ENCODE measurements at places on chromosomes 13 and 19. TPM values are rescaled to one million over a fixed set of nuclear protein-coding genes. Genes with fewer than 3 reads are reported as not detected.

Gene PLK5
- 0.45 TPM for total RNA-seq

Gene FAM98C
- 8.6 TPM for total RNA-seq

Gene LGALS14
- total RNA-seq = 0.77 TPM

Gene MCEMP1
- total RNA-seq = not detected

Gene PNMA8A
- total RNA-seq = 17.3 TPM

Gene NPAS1
- 15.6 TPM for total RNA-seq

Gene A1BG
- 22.0 TPM for total RNA-seq

Gene OR10H1
- total RNA-seq = 0.09 TPM

Gene DCT
- total RNA-seq = not detected

Gene C1QTNF9B
- total RNA-seq = not detected

Gene EMC10
- total RNA-seq = 119 TPM

Gene CTXN1
- 87.2 TPM for total RNA-seq

Gene ZNF628
- total RNA-seq = 12.6 TPM

Gene SULT2A1
- not detected for total RNA-seq

Gene CD22
- total RNA-seq = not detected

Gene APOE
- 2,216 TPM for total RNA-seq

Gene ANKLE1
- 9.9 TPM for total RNA-seq

DNA sequence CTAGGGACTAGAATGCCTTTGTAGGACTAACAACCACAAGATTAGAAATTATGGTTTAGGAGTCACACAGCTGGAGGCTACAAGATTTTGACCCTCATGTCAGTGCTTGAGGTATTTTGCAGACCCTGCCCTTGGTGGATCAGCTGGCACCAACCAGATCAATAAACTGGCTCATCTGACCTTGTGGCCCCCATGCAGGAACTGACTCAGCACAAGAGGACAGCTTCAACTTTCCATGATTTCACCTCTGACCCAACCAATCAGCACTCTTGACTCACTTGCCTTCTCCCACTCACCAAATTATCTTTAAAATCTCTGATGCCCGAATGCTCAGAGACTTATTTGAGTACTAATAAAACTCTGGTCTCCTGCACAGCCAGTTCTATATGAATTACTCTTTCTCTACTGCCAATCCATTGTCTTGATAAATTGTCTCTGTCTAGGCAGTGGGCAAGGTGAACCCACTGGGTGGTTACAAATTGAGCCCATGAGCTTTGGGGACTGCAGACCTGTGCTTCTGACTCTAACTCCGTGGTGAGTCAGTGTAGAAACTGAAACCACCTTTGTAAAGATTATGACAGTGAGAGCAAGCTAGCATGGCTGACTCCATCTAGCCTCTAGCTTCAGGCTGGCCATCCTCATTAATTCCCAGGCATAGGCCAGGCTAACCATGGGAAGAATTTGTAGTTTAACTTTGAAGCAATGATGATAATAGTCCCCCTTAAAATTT lies 33.9 kb upstream of the CEACAM8 start:
- DNase-seq = no peak

- no peak for DNase-seq
Observed at GRCh38 chr19:12938779-12939601, 581 bp downstream of the CALR start.

GRCh38 chr13:106477303-106477702 lies 58.2 kb downstream of the EFNB2 start:
- DNase-seq = no peak

- no peak for DNase-seq
Observed at GRCh38 chr13:41516166-41516565, 58.8 kb downstream of the RGCC start.

DNA sequence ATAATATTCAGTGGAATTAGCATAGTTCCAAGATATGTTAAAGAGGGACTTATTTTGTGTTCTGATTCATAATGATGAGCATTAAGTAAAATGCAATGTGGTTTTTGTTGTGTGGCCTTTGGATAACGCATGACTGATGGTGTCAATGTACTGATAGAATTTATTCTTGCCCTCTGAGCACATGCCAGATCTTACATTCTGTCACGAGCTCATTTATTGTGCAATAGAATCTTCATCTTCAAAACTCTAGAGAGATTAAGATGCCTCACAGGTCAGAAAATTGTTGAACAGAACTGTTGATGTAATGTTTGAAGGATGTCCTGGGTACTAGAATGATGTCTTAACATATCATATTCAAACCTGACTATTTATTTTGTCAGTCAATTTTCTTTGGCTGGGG lies 148.0 kb upstream of the HTR2A start:
- DNase-seq = no peak

DNA sequence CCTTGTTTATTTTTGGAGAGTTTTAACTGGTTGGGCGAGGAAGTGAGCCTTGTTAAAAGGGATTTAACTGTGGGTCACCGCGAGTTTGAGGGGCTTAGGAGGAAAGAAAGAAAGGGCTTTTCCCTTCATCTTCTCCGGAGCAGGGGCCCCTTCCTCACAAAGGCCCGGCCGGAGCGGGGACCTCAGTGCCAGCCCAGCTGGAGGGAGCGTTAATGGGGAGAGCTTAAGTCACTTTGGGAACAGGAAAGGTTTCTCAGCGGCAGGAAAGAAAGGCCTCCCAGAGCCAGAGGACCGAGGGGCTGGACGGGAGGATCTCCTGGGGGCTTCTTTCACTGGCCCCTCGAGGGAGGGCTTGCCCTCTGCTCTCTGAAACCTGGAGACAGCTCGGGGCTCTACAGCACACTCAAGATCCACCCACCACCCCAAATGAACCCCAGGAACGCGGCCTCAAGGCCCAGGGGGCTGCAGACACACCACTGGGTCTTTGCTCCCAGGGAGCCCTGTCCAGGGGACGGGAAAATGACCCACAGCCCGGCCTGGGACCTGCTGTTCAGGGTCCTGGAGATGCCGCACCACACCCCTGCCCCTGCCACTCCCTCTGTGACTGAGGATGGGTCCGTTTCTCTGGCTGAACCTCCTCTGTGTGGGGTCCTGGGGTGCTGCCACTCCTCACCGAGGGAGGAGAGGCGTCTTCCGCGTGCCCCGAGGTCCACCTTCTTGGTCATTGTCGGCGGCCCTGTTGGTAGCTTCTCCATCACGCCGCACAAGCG lies 128.3 kb downstream of the URI1 start:
- DNase-seq = peak; percentile 37

DNA sequence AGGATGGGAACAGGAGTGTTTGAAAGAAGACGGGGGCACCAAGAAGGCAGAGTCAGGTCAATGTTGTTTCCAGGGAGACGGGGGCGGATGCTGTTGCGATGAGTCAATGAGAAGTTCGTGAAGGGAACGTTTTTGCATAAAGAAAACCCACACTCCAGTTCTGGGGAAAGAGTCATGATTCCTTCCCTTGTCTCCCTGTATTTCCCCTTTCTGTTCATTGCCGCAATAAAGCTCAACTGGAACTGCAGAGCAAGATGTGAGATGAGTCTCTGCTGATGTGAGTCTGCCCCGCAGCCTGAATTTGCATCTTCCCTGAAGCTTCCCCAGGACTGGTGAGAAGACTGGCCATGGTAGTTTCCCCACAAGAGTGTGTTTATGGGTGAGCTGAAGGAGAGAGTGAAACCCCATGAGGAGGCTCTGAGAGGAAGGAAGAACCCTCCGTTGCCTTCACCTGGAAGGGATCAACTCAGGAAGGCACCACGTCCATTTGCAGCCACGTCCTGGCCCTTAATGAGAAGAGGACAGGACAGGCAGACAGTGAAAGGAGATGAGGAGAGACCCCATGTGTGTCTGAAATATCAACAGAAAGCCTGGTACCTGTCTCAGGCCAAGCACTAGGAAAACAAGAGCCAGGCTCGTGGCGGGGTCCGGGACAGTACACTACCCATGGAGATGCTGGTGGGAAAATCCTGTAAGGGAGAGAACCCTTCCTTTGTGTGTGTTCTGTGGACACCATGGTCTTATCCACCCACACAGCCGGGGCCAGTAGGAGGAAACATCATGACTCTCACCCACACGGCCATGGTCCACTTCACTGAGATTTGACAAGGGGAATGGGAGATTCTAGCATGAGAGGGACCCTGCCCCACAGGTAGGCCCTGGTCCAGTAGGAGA lies 13.7 kb downstream of the LILRA1 start:
- no peak for DNase-seq

GRCh38 chr13:112641456-112642089 lies 48.3 kb upstream of the ATP11A start:
- peak; percentile 28 for DNase-seq

- DNase-seq = no peak
Observed at GRCh38 chr13:85462792-85463425, 336.3 kb downstream of the SLITRK6 start.

- no peak for DNase-seq
Observed at GRCh38 chr13:97027162-97027554, 32.9 kb upstream of the OXGR1 start.

DNA sequence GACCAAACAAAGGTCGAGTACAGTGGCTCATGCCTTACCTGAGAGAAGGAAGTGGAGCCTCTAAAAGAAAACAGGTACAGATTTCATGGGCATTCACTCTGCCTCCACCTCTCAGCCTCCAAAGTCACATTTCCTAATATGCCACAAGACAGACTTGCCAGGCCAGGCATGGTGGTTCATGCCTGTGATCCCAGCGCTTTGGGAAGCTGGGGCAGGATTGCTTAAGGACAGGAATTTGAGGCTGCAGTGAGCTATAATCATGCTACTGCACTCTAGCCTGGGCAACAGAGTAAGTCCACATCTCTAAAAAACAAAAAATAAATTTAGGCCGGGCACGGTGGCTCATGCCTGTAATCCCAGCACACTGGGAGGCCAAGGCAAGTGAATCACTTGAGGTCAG lies 10.9 kb upstream of the DNMT1 start:
- DNase-seq = no peak

DNA sequence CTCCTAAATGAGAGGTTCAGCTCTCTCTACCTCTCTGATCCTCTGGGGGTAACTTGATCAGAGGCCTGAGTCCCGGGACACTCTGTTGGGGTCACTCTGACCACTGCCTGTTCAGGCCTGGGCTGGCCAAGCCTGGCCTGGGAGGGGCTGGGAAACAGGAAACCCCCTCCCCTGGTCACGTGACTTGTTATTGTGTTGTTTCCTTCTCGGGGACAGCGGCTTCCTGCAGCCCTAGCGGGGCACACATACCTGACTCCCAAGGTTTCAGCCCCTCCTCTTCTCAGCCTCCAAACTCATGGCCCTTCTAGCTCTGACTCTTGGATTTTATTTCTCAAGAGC lies at the start of gene USHBP1:
TSS of gene USHBP1 (minus strand) at position 105 of the 339 bp plus-strand sequence. CDS start 446 bp downstream, outside the sequence.
- peak; percentile 85 for DNase-seq

DNA sequence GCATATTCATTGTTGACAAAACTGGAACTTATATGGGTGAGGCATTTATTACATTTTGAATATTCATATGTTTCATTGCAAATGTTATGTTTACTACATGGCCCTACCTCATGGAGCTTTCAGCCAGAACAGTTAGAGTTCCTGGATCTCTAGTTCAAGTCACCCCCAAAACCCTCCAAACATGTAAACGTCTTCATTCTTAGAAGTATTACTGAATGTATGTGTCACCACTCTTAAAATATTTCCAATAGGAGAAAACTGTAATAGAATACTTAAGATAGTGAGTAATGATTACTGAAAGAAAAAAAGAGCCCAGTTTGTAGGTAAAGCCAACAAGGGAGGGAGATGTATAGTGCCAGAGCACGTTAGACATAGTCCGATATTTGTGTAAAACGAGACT lies 23.5 kb downstream of the URI1 start:
- DNase-seq = no peak

GRCh38 chr13:106484084-106484483 lies 51.4 kb downstream of the EFNB2 start:
- DNase-seq = no peak

DNA sequence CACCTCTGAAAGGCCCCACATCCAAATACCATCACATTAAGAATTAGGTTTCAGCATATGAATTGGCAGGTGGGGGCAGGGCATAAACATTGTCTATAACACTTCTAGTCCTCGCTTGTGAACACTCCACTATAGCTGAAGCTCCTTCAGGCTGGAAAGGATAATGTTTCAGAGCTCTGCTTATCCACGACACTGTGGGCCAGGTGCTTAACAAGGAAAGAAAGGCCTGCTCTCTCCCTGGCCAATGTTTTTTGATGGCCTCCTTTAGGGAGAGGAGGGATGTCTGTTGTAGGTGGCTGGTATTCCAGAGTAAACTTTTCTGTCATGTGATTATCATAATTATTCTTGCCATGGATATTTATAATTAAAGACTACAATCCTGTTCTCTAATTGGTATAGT lies 86.4 kb downstream of the CCNA1 start:
- no peak for DNase-seq

GRCh38 chr19:38970664-38971532 lies 4.6 kb downstream of the FBXO17 start:
- DNase-seq = no peak

- DNase-seq = peak; percentile 100
Observed at GRCh38 chr19:49363268-49364082, at the start of gene DKKL1. Gene DKKL1, plus strand, starts transcription at chr19:49363877. Its CDS starts 122 bp downstream, at chr19:49363999.

DNA sequence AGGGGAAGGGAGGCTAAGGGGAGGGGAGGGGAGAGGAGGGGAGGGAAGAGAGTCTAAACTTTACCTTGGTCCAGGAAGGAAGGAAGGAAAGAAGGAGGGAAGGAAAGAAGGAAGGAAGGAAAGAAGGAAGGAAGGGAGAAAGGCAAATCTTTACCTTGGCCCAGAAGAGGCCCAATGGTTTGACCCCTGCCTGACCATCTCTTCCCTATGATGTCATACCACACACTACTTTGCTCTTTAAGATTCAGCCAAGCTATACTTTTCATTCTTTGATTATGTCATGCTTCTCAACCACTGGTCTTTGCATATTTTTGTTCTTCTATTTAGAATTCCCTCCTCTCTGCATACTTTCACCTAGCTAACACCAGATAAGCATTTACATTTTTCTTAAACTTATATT lies 1077.5 kb downstream of the PCDH9 start:
- no peak for DNase-seq

GRCh38 chr19:900302-901111 lies 7.2 kb downstream of the RNU6-9 start:
- DNase-seq = peak; percentile 89
